Left renal pelvis (tissue), 4 donors: ENCODE measurements at places on chromosomes 5 and 9. TPM values are rescaled to one million over a fixed set of nuclear protein-coding genes. Genes with fewer than 3 reads are reported as not detected.

Gene TEX53
- polyA plus RNA-seq = not detected

Gene TAF11L5
- not detected for polyA plus RNA-seq

Gene PLGRKT
- polyA plus RNA-seq = 38.2 TPM

Gene CDC25C
- polyA plus RNA-seq = 8.0 TPM

Gene PCDHGB2
- 3.5 TPM for polyA plus RNA-seq

Gene NPDC1
- polyA plus RNA-seq = 48.7 TPM

Gene LCN1
- polyA plus RNA-seq = not detected

Gene DNAJB5
- polyA plus RNA-seq = 14.3 TPM

Gene DPH7
- polyA plus RNA-seq = 69.8 TPM

Gene SPINK5
- polyA plus RNA-seq = 0.32 TPM

Gene REXO4
- polyA plus RNA-seq = 30.3 TPM
